ENCODE measurements at places on chromosomes 5 and 9. TPM values are rescaled to one million over a fixed set of nuclear protein-coding genes. Genes with fewer than 3 reads are reported as not detected.

The DOK3 gene
- total RNA-seq, result 9.0 TPM

The CCDC69 gene
- total RNA-seq, result 12.4 TPM

The OR13C3 gene
- total RNA-seq, result not detected

The SOHLH1 gene
- total RNA-seq, result not detected

The SPATA31A3 gene
- total RNA-seq, result not detected

The CTXN3 gene
- not detected for total RNA-seq

The RNF183 gene
- total RNA-seq, result 0.17 TPM

All from WTC11 (cell line).